Activated CD4-positive, CD25-positive, alpha-beta regulatory T cell (primary cell): ENCODE measurements at places on chromosomes 6 and 20.

DNA sequence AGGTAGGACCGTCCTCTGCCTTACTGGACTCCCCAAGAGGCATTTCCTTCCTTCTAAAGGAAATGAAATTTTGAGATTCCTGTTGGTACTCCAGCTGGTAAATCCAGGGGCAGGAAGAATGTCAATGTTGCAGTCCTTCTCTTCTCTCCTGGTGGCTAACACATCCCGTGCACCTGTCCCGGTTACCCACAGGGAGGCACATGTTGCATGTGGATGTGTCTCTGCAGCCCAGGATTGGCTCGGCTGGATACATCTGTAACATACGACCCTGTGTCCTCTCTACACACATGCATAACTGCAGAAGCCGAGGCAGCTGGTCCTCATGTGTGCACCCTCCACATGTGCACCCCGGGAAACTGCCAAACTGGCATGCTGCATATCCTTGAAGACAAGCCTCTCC lies 1.3 kb upstream of the LRFN2 start:
- no peak for DNase-seq

DNA sequence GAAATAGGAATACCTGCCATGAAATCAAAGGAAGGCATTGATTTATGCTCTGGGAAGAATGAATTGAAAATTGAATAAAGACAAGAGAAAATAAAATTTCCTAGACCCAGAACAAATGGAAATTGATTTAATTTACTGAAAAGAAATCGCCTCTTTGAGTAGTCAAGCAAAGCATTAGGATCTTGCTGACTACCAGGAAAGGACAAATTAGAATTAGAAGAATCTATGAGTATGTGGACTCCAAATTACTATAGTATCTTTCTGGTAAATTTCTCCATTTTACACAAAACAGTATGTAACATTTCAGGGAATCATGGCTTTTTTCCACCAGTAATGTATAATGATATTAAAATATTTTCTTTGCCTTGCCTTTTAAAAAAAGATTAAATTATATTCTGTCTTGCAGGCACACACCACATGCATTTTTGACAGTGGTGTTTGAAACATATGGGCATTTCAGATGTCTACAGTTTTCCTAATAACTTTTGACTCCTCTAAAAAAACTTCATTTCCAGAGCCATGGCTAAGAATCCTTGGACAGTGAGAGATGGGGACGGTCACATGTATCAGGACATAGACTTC lies 768.7 kb upstream of the NRSN1 start:
- no peak for DNase-seq

DNA sequence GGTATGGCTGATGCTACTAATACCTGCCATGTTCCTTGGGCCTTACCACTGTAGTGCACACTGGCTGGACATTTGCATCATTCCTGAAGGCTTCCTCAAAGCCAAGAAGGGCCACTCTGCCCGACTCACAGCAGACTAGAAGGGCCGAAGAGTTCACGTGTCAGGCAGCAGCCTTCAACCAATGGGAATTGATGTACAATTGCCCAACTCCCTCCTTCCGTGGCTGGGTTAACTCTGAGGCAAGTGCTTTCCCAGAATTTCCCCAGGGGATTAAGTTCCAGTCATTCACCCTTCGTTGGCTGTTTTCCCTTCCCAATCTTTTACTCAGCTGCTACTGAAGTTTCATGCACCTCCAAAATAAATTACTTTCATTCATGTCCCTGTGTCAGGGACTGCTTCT lies 29.8 kb downstream of the PSMB9 start:
- DNase-seq, result no peak

GRCh38 chr6:5730585-5731263 lies 276.0 kb downstream of the NRN1 start:
- DNase-seq, result no peak

DNA sequence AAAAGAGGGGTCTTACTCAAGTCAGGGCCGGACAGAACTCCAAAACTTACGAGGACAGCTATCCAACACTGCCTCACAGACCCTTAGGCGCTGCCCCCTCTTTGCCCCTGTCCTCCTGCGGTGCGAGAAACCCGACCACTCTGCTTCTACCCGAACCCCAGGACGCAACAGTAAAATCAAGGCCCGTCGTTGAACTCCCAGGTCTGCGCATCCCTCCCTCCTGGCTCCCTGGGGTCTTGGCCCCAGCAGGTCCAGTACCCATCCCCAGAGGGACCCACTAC lies 6.4 kb downstream of the OLIG3 start:
- DNase-seq, result no peak

GRCh38 chr6:149056777-149057463 lies 260.6 kb upstream of the TAB2 start:
- DNase-seq, result no peak

GRCh38 chr6:38364775-38365174 lies 275.0 kb downstream of the BTBD9 start:
- no peak for DNase-seq
